RPMI8226 (cell line): ENCODE measurements at places on chromosomes 6 and 20.

DNA sequence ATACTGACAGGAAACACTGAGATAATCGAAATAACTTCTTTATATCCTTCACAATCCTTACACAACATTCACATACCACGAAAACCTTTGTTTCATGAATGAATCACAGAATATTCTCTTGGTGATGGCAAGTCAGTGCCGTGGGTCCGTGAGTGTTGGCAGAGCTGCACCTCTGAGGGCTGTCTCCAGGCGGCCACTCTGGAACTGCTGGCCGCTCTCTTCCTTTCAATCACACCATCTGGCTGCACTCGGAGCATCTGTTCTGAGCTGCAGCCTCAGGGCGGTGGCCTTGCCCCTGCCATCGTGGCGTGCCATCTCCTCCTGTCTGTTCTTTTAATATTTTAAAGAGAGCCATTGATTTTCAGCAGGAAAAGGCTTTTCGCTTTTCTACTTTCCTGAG lies 129.4 kb upstream of the AFDN start:
- no peak for DNase-seq

DNA sequence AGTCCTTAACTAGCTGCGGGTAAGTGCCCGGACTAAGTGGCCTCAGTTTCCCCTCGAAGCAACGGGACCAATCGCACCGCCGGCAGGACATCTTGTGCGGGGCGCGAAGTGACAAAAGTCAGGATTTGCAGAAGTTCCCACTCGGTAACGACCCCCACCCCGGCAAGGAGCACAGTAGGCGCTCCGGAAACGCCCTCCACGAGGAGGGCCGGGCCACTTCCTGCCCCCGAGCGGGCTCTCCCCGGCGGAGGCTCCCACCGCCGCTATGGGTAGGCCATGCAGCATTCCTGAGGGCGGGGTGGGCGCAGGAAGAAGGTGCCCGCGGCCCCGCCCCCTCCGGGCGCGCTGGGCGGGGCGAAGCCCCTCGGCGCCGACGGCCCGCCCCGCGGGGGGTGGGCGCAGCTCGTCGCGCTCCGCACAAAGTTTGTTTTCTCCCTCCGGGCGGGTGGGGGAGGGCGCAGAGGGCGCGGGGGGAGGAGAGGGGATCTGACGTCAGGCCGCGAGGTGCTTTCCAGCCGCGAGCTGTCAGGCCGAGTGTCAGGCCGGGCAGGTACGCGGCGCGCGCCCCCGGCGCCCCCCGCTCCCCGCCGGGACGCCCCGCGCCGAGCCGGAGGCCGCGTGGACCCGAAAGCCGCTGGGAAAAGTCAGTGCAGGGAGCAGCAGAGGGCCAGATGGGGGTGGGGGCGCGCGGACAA lies at the start of gene TGIF2:
TSS of gene TGIF2 (plus strand) at position 495 of the 695 bp plus-strand sequence. CDS start 5,178 bp downstream, outside the sequence.
- DNase-seq: peak; percentile 88

DNA sequence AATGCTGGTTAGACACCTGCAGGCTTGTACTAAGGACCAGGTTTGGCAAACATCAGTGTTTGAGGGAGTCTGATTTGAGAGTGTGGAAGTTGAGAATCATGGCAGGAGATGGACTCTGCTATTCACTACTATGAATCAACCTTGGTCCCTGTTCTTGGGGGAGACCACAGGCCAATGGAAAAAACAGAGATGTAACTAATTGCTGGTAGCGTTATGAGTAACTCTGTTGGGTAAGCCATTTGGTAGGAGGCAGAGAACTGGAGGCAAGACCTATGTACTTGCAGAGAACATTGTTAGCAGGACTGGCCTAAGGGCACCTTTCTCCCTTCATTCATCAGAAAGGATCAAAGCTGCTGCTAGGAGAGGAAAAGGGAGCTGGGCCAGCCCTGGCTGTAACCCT lies 8.3 kb upstream of the WFDC2 start:
- DNase-seq: no peak

GRCh38 chr6:165487347-165487746 lies 175.7 kb downstream of the PDE10A start:
- DNase-seq: no peak

GRCh38 chr6:49980898-49981297 lies 11.5 kb upstream of the DEFB113 start:
- peak; percentile 3 for DNase-seq

- no peak for DNase-seq
Observed at GRCh38 chr6:155171109-155171746, 92.6 kb upstream of the CLDN20 start.

DNA sequence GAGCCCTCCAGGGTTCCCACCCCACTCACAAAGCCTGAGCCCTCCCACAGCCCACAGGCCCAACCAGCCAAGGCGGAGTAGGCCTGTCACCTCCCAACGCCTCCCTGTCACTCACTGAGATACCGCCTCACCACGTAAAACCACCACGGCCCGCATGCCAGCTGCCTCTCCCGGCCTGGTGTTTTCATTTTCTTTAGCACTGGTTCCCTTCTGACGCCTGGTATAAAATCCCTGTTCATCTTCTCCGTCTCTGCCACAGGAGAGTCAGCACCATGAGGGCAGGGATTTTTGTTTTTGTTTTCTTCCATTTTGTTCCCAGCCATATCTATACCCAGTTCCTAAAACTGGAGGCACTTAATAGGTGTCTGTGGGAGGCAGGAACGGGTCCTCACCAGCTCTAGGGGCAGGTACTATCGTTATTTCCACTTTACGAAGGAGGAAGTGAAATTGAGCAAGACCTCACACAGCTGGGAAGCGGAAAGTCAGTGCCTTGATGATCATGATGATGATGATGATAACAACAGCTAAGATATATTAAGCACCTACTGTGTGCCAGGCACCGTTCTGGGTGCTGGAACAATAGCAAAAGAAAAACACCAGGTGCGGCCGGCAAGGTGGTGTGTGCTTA lies 58.6 kb downstream of the SNAI1 start:
- DNase-seq: peak; percentile 67

- no peak for DNase-seq
Observed at GRCh38 chr6:84521511-84521910, 242.9 kb downstream of the TBX18 start.

GRCh38 chr6:106099235-106099537 lies 13.1 kb downstream of the PRDM1 start:
- DNase-seq: no peak

DNA sequence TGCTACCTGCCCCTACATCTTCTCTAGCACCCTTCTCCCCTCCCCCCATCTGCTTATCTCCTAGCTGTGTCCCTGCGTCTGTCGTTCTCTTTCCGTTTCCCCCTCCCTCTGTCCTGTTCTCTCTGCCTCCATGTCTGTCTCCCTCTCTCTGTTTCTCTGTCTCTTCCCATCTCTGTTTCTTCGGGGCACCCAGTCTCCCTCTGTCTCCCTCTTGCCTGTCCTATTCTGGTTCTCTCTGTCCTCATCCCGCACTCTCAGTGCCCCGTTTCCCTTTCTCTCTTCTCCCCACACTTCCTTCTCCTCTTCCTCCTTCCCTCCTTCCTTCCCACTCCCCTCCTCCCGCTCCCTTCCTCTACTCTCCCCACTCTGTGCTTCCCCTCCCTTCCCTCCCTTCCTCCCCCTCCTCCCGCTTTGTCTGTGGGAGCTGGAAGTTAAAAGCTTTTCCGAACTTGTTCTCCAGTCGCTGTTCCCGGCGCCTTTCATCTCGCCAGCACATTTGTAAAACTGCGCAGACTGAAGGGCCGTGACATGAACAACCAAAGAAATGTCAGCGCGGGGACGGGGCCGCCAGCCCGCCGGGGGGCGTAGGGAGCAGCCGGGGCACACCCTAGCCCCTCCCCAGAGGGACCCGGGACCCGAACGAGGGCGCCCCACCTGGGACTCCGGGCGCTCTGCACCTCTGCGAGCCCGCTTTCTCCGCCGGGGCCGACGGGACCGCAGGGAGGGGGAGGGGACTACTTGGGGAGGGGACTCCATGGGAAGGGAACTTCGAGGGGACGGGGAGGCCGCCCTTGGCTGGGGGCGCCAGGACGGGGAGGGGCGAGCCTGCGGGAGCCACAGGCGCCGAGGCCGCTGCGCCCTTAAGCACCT lies 4.0 kb upstream of the CDH22 start:
- DNase-seq: no peak

DNA sequence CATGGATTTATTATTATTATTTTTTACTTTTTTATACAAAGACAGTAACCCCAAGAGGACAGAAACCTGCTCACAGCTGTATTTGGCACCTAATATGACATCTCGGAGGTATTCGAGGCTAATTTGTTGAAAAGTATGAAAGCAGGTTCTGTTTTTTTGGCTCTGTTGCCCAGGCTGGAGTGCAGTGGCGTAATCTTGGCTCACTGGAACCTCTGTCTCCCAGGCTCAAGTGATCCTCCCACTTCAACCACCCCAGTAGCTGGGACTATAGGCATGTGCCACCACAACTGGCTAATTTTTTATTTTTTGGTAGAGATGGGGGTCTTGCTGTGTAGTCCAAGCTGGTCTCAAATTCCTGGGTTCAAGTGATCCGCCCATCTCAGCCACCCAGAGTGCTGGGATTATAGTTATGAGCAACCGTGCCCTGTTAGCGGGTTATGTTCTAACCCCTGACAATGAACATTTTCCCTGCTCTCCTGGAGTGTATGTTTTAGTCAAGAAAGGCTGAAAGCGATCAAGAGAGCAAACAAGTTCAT lies 53.7 kb upstream of the ZNF217 start:
- DNase-seq: no peak

DNA sequence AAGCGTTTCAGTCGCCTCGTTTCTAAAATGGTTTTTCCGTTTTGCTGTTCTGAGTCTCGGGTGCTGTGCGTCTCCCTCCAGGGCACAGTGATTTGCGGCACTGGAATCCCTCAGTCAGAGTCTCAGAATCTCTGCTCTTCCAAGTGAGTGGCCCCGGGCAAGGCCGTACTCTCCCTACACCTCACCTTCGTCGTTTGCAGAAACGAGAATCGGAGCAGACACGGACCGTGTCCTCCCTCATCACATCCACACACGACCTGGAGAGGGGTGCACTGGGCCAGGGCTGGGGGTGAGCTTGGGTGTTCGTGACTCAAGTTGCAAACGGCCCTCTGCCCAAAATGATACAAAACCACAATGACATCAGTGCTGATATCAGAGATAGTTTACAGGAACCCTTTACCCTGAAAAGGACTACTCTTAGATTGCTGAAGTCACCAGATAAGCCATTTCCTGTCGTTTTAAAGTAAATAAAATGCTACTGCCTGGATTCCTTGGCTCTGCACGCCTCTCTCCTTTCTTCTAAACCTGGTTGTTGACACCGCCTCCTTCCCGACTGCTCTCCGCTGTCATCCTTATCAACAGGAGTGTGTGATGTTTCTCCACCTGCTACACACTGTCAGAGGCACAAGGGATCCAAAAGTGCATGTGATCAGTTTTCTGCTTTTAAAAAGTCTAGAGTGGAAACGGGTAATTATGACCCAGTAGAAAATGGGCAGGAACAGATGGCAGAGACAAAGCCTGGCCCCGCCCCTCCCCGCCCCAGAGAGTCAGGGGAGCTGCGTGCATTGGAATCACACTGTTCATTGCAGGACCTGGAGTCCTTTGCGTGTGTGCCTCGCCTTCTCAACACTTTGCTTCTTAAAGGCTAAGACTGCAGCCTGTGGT lies 38.4 kb downstream of the KIF25 start:
- DNase-seq: peak; percentile 41

DNA sequence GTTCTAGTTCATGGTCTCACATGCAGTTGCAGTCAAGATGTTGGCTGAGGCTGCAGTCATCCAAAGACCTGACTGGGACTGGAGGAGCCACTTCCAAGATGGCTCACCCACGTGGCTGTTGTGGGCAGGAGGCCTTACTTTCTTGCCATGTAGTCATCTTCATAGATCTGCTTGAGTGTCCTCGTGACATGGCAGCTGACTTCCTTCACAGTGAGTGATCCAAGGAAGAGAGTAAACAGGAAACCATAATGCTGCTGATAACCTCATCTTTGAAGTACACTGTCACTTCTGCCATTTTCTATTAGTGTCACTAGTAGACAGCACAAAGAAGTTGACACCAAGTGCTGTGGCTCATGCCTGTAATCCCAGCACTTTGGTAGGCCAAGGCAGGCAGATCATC lies 40.1 kb upstream of the AKIRIN2 start:
- no peak for DNase-seq

- no peak for DNase-seq
Observed at GRCh38 chr6:157261606-157262005, 61.7 kb downstream of the TMEM242 start.

DNA sequence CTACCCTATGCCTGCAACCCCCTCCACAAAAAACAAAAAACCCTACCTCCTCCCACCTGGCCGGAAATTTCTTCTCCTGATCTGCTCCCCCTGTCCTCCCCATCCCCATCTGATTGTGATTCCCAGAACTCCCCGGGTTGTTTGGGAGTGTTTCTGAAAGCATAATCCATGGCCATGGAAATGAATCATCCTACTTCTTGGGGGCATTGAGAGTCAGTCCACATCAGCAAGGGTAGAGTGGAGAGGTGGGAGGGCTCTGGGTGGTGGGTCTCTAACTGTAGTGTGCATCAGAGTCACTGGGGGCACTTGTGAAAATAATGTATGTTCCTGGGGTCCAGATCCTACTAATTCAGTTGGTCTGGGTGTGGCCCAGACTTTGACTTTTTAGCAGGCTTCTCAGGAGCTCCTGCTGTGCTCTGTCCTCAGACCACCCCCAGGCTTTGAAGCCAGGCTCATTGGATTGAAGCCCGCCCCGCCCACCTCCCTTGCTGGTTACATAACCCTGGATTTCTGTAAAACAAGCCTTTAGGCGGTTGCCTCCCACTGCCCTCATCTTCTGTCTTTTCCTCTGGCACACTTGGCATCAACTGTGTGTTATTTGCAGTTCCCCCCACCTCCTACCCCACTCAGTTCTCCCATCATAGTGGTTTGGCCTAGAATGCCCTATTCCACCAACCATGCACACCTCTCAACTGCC lies 10.5 kb downstream of the PIGT start:
- DNase-seq: no peak

DNA sequence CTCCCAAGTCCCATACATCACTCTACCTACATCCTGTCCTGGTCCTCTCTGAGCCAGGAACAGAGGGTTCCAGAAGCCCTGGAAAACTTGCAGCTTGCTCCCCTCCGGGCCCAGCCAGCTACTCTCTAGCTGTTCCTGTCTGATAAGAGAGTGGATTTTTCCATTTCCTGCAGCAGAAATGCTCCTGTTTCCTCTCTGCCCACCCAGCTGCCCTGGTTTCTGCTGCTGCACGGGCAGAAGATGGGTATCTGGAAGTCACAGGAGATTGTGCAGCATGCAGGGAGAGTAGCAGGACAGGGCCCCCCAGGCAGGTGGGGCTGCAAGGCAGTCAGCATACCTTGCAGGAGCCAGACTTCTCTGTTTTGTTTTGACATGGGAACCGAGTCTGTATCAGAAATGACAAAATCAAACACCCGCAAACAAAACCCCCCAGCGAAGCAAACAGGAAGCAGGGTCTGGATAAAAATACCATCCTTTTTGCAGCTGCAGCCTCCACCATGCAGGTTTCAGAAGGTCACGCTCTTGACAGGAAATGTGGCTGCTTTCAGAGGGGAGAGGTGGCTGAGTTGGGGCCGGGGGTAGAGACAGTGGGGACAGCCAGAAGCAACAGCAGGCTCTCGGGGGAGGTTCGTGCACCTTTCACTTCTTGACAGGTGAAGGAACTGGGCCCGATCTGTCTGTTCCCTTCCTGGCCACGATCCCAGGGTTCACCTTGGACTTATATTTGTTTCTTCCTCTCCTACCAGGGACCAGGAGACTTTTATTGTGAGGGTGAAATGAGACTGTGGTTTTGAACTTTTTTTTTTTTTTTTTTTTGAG lies 50.8 kb upstream of the FAM83D start:
- peak; percentile 95 for DNase-seq

- no peak for DNase-seq
Observed at GRCh38 chr6:130377915-130378314, 12.1 kb downstream of the TMEM200A start.

- no peak for DNase-seq
Observed at GRCh38 chr20:21184819-21185218, 58.9 kb downstream of the KIZ start.

GRCh38 chr20:32877507-32877906 lies 18.8 kb downstream of the EFCAB8 start:
- no peak for DNase-seq
